CD4-positive, alpha-beta T cell treated with Interleukin-2 at 100 ng/mL for 4 hours (primary cell): ENCODE measurements at places on chromosomes 6 and 20.

- DNase-seq = no peak
Observed at GRCh38 chr6:135811644-135812526, 39.6 kb upstream of the PDE7B start.

DNA sequence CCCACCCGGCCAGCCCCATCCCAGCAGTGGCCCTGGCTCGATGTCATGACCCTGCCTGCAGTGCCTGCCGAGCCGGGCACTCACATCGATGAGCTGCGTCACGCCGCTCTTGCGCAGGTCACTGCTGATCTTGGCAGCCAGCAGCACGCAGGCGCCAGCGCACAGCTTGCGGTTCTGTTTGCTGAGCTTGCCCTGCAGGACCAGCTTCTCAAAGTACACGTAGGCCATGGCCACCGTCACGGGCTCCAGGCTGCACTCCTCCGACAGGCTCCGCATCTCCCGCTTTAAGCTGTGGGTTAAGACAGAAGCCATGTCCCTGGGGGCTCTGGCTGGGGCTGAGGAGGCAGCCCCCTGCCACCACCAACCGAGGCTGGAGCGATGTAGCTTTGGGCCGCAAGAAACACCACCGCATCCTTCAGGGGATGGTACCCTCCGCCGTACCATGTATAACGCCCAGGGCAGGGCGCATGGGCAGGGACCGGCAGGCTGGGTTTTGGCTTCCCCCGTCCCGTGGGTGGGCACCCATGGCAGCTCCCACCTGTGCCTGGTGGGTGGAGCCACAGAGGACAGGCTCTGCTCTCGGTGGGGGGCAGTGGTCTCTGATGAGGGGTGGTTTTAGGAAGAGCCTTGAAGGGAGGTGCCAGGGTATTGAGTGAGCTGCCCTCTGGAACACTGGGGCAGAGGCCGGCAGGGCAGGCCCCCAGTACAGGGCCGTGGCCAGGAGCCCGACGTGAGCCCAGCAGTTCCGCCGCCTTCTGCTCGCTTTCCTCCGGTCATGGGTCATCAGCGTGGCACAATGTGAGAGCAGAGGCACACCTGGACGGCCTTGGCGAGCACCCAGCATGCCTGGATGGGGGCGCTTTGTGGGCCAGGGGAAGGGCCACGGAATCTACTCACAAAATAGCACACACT is 4.5 kb downstream of the RPS21 start:
- no peak for DNase-seq

GRCh38 chr6:5827056-5827904 is 179.4 kb downstream of the NRN1 start:
- DNase-seq = no peak

GRCh38 chr20:59498291-59498690 is 106.0 kb upstream of the PHACTR3 start:
- DNase-seq = no peak

DNA sequence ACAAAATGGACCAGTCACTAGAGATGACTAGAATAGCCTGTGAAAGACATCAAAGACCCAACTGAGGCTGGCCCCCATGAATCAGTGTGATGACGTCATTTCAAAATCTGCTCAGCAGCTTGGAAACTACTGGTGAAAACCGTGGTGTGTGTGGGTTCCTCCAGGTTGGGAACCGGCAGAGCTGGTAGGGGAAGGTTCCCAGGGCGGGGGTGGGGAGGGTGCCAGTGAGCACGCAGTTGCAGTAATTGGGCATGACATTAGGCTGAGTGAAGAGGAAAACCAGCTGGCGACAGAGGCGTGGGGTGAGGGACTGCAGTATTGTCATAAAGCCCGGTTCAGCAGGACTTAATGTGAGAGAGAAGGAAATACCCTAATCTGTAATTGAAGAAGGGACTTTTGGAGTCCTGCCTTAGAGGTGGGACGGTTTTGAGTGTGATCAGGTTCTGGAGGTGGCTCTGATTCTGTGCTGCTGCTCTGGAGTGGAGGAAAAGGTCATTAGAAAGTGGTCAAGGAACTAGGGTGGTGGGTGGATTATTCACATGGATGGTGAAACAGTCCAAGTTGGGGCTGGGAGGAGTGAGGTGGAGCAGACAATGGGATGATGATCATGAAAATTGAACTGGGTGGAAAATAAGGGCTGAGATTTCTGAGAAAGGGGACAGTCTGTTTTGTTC is 52.0 kb upstream of the MTHFD1L start:
- peak; percentile 21 for DNase-seq

DNA sequence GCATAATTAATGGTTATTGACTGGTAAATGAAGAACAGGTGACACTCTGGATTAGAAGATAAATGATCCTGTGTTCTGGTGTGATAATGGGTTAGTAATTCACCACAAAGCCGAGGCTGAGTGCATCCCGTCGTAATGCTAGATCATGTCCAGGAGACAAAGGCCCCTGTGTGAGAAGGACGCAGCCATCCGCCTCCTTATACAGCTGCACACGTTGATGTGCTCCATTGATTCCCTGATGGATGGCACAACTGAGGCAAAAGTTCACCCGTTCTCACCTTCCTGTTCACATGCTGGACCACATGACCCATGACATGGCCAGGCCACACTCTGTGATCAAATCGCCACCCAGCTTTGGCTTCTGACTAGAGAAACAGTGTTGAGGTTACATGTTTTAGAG is 136.1 kb downstream of the FOXC1 start:
- no peak for DNase-seq

- DNase-seq = no peak
Observed at GRCh38 chr6:28729501-28730402, 194.0 kb downstream of the TRIM27 start.

DNA sequence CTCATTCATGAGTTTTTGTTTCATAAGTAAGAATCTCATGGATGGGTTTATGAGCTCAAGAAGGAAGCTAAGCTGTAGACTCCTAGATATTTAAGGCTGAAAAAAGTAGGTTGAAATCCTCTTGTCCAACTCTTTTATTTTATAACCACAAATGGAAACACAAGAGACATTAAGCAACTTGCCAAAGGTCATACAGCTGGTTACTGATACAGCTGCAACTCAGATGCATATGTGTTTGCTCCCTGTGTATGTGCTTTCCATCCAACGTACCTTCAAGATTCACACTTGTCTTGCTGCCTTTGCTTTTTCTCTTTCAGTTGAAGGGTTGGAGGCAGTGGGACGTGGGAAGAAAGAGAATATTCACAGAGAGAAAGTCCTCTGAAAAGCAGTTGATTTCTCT is 153.5 kb upstream of the STMND1 start:
- no peak for DNase-seq

DNA sequence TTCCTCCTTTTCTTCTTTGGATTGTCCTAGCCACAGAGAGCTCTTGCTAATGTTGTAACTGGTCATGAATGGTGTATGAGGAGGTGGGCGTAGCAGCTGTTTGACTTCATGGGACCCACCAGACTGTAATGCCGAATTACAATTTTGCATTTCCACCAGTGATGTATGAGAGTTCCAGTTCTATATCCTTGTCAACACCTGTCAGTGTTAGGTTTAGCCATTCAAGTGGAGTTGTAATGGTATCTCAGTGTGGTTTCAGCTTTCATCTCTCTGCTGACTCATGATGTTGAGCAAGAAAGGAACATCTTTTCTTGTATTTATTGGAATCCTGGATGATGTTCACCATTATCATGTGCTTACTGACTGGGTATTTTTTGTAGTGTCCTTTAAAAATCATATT is 5.1 kb downstream of the IGF2R start:
- DNase-seq = peak; percentile 43

GRCh38 chr20:46108435-46108841 is 9.7 kb upstream of the CD40 start:
- DNase-seq = no peak

DNA sequence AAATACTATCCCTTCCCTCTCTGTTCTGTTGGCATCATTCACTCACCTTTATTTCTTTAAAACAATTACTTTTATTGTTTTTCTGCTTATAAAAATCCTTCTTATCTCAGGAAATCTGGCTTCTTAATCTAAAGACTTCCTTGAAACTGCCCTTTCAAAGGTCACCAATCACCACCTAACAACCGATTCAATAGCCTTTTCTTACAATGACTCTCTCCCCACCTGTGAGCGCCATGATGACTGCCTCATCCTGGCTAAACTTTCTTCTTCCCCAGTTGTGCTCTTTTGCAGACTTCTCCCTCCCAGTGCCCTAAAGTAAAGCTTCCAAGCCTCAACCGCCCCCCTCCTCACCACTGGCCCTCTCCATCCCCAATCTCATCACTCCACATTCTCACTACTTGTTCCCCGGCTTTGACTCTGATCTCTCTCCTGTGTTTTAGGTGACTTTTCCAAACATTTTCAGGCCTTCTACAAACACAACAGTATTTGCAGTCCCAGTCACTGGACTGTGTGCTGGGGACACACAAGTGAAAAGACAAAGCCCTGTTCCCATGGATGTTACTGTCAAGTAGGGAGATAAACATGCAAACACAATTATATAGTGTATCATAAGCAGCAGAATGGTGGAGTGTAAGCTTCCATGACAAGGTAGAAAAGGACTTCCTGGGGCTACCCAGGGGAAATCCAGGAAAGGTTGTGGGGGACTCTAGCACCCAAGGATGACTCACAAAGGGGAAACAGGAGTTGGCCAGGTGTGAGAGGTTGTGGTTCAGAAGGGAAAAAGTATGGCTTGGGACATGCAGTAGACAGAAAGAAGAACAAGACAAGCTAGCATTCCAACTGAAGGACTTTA is 12.8 kb downstream of the NHSL1 start:
- no peak for DNase-seq

DNA sequence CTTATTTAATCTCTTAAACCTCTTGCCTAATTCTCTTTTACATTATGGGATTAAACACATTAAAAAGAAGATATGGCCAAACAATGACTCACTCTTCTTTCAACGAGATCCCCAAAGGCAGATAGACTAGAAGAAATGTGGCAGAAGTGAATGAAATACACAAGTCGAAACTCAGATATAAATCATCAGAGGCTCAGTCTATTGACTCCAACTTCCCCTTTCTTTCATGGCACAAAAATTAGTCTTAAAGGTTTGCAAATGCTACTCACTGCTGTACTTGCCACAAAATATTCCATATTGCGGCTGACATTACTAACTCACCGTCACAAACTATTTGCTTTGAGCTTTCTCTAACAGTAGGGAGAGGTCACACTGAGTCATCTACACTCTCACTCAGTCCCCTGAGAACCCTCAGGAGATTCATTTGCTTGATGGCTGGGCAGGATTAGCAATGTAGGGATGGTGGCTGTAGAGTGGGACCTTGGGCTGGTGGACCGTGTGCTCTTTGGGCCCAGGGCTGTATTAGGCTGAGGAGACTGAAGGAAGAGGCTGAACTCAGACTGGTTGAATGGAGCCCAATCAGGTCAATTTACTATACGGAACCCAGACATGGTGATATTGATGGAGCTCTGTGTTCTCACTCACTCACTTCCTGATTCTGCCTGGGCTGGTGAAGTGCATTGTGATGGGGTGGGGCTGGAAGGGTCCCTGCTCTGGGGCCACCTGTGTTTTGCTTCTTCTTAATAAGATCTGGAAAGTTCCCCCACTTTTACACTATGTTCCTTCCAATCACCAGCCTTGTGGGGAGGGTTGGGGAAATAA is 42.8 kb upstream of the UBR2 start:
- DNase-seq = no peak
